Upper lobe of right lung (tissue), 1 donor: ENCODE measurements at places on chromosomes 7 and 10. TPM values are rescaled to one million over a fixed set of nuclear protein-coding genes. Genes with fewer than 3 reads are reported as not detected.

The CFAP70 gene
- 2.7 TPM for total RNA-seq

The ATRNL1 gene
- total RNA-seq = 0.93 TPM

DNA sequence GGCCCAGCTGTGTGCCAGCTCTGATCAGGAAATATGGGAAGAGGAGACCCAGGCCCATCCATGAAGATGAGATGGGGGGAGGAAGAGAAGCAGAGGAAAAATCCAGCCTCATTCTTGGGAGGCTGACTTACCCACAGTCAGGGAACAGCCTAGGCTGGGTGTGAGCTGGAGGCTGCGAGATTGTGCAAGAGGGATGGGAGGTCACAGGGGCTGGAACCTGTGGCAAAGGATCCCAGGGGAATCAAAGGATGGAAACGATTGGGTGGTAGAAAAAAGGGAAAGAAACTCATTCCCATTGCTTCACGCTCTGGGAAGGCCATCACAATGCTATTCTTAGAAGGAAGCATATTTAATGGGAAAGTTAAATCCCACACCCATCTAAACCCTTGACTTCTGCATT, 26.7 kb upstream of the CRHR2 start:
- no peak for DNase-seq
- no peaks in the 10 kb centered on the region for H3K27me3 ChIP-seq
- H3K4me3 ChIP-seq = no peak overlapping the region
- H3K27ac ChIP-seq = no peak overlapping the region
- H3K4me1 ChIP-seq = no peaks in the 10 kb centered on the region
- no peaks in the 10 kb centered on the region for H3K36me3 ChIP-seq

- no peak overlapping the region for H3K4me3 ChIP-seq
- H3K27me3 ChIP-seq = no peaks in the 10 kb centered on the region
- no peaks in the 10 kb centered on the region for H3K4me1 ChIP-seq
- DNase-seq = no peak
Measured at GRCh38 chr7:130024390-130024789, 26.8 kb downstream of the ZC3HC1 start.
